Activated CD8-positive, alpha-beta memory T cell treated with anti-CD3 and anti-CD28 coated beads for 1 hour (primary cell): ENCODE measurements at places on chromosomes 4 and X.

- DNase-seq = no peak
These were observed 10.4 kb downstream of the OGT start for GRCh38 chrX:71543316-71543715.

GRCh38 chr4:10715696-10716095, 31.1 kb upstream of the CLNK start:
- DNase-seq = no peak

DNA sequence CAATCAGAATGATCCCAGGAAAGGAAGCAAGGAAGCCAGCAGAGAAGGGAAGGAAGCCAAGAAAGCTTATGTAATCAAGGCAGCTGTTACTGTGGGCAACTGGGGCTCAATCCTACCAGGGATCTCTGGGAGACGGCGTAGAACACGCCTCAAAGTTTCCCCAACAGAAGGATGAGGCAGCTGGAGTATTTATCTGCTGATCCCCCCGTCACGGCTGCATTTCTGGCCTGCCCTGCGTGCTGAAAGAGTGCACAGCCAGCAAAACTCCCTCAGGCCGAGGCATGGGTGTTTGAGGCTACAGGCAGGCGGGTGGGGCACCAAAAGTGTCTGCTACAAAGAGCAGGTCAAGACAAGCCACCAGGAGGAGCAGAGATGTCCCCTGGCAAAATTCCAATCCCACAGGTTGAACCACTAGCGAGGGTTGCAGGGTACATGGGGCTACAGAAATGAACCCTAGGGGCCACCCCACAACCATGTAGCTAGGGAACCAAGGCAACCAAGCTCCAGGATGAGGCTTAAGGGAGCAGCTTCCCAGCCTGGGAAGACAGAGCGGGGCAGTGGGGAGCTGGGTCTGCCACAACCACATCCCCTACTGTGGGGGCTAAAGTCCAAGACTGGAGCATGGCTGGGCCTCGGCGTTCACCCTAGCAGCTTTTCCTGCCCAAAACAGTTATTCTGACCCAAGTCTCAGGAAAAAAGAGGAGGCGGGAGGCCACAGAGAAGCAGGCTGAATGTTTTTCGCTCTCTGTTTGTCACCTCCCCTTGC, 113.4 kb downstream of the BCOR start:
- no peak for DNase-seq

DNA sequence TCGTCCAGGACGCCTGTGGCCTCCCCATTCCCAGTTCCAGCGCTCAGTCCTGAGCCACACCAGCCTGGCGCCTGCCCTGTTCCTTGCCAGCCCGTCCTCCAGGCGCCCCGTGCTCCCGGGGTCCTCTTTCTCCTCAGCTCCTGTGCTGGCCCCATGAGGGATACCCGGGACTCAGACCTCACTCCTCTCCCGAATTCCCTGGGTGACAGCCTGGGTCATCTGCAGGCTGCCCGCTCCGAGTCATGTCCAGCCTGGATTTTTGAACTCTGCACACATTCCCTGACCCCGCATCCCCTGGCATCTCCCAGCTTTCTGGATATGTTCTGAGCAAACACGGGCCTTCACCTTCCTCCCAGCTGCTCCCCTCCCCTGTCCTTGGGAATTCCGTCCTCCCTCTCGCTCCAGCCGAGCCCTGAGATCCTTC, 14.9 kb upstream of the ADD1 start:
- no peak for DNase-seq
